ENCODE measurements at places on chromosomes 6 and 20.

- peak; percentile 15 for DNase-seq
Observed at GRCh38 chr6:43747784-43748183, 22.2 kb upstream of the VEGFA start.

- DNase-seq, result peak; percentile 68
Observed at GRCh38 chr20:13029687-13030375, 21.1 kb downstream of the SPTLC3 start.

DNA sequence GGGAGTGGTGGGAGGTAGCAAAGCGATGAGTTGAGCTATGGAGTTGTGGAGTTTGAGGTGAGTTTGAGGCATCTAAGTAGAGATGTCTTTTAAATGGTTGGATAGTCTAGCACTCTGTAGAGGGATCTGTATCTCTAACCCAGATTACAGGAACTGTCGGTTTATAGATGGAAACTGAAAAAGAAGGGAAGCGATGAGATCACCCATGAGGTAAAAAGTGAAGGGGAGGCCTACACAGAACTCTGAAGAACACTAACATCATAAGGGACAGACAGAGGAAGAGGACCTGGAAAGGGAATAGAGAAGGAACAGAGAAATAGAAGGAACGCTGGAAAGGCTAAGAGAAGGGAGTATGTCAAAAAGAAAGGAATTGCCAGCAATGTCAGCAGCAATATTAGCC lies 2.5 kb downstream of the HINT3 start:
- DNase-seq, result no peak

GRCh38 chr6:14709066-14709670 lies 536.7 kb upstream of the JARID2 start:
- no peak for DNase-seq

GRCh38 chr20:23021951-23022350 lies 13.2 kb upstream of the SSTR4 start:
- DNase-seq, result no peak

- no peak for DNase-seq
Observed at GRCh38 chr6:56890683-56891429, 64.1 kb upstream of the BEND6 start.
